ENCODE measurements at places on chromosomes 2 and 18.

GRCh38 chr2:119259296-119259860, 35.7 kb downstream of the STEAP3 start:
- DNase-seq, result no peak

- DNase-seq, result no peak
Measured at GRCh38 chr18:79819064-79819967, 21.6 kb downstream of the KCNG2 start.

GRCh38 chr2:11050565-11050964, 104.7 kb upstream of the SLC66A3 start:
- no peak for DNase-seq

DNA sequence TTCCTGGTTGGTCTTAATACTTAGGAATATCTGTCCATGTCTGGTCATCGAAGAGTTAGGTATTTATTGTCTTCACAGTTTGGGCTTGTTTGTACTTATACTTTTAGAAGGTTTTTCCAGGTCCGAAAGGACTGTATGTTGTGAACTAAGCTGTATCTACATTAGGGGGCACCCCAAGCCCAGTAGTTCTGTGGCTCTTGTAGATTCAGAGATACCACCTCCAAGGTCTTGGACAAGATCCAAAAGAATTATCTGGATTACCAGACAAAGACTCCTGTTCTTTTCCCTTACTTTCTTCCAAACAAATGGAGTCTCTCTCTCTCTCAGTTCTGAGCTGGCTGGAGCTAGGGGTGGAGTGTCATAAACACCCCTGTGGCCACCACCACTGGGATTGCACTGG, 328.7 kb downstream of the ZNF804A start:
- DNase-seq, result no peak

GRCh38 chr2:99569386-99569785, 79.6 kb upstream of the REV1 start:
- DNase-seq, result no peak

- DNase-seq, result no peak
Measured at GRCh38 chr18:48023334-48024008, 93.0 kb upstream of the SMAD2 start.

- no peak for DNase-seq
Measured at GRCh38 chr2:217086718-217087117, 226.9 kb upstream of the TNP1 start.

DNA sequence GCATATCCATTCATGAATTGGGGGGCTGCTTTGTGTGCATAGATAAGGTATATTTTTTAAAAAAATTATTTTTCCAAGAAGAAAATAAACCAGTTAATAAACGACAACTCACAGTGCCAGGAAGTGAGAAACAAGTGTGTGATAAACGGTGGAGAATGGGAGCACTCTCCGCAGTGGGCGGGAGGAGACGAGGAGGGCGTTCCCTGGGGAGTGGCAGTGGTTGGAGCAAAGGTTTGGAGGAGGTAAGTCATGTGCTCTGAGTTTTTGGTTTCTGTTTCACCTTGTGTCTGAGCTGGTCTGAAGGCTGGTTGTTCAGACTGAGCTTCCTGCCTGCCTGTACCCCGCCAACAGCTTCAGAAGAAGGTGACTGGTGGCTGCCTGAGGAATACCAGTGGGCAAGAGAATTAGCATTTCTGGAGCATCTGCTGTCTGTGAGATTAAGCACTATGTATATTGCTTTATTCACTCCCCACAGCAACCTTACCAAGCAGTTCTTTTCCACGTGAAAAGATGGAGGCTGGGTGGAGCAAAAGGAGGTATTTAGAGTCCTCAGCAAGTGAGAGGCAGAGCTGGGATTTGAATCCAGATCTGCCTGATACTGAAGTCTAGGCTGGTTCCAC, 27.0 kb upstream of the CASP8 start:
- peak; percentile 66 for DNase-seq

DNA sequence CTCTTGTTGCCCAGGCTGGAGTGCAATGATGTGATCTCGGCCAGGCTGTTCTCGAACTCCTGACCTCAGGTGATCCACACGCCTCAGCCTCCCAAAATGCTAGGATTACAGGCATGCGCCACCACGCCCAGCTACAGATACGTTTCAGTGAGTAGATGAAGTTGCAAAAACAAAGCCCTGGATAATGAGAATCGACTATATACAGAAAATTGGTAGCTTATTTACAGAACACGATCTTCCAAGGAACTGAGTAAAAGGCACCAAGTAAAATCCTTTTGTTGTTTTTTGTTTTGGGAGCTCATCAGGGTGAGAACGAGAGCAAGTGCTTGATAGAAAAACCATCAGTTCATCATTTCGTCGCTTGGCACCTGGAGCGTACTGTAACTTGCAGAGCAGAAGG, 62.8 kb downstream of the MYCN start:
- no peak for DNase-seq

GRCh38 chr2:75146606-75147332, 52.6 kb downstream of the TACR1 start:
- DNase-seq, result no peak

GRCh38 chr2:192585418-192585817, 390.7 kb upstream of the TMEFF2 start:
- no peak for DNase-seq

DNA sequence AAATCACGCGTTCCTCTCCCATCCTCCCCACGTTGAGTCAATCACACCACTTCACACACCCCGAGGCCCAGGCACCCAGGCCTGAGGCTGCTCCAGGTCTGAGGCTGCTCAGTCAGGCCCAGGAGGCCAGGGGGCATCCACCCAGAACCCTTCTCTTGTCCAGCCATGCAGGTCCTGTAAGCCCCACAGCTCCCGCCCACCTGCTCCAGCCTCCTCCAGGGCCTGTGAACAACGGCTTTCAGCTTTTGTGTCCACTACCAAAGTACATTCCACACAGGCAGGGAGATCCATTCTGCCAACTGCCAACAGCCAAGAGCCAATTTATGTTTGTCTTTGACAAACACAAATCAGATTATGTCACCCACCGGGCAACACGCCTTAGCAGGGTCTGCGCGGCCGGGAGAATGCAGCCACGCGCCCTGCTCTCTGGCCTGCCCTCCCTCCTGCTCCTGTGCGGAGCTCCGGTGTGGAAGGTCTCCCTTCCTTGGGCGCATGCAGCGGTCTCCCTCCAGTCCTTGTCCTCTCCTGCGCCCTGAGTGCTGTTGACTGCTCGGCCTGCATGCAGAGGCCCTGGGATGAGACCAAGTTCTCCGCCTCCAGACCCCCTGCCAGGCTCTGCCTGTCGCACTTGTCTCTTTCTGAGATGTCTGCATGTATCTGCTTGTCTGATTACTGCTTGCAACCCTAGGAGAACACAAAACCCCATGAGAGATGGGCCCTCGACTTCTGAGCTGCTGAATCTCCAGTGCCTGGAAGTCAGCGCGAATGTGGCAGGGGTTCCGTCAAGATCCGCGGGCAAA, 146.6 kb downstream of the ZNF516 start:
- no peak for DNase-seq

DNA sequence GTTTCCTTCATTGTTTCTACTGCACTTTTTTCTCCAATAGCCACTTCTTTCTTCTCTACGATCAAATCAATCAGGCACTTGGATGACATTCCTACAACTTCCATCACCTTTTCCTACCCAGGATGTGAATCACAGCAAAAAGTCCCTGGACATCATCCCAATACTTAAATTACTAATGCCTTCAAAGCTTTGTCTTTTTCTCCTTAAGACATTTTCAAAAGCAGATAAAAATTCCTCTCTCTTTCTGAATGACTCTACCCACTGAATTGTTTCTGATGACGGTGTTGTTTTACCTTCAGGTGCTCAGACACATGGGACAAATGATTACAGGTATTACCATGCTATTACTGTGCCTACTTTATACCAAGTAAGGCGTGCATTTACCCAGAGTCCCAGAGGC, 500.9 kb downstream of the FBXO15 start:
- DNase-seq, result no peak

- DNase-seq, result no peak
Measured at GRCh38 chr2:205957452-205958154, 128.4 kb downstream of the INO80D start.

DNA sequence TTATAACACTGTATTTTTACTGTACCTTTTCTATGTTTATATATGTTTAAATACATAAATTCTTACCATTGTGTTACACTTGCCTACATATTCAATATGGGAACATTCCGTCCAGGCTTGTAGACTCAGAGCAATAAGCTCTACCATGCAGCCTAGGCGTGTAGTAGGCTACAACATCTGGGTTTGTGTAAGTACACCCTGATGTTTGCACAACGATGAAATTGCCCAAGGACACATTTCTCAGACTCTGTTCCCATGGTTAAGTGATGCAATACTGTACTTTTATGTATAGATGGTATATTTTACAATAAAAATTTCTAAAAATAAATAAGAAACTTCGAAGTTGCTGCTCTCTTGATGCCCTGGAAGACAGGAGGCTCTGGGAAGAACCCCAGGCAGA, 38.4 kb downstream of the YPEL5 start:
- no peak for DNase-seq

DNA sequence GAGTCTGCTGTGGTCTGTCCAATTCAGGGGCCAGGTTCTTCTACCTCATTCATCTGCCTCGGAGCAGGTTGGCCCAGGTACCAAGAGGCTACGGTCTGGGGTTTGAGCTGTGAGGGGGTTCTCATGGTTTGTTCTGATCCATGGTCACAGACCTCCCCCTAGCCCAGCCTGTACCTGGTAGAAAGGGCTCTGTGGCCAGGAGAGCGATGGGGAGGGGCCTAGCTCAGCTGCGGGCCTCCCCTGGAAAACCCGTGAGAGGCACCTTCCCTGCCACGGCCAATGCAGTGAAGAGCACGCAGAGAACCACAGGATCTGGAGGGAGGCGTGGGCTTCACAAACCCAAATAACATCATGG, 19.6 kb upstream of the ALLC start:
- DNase-seq, result no peak

- no peak for DNase-seq
Measured at GRCh38 chr2:180319586-180320405, 312.7 kb upstream of the CWC22 start.

DNA sequence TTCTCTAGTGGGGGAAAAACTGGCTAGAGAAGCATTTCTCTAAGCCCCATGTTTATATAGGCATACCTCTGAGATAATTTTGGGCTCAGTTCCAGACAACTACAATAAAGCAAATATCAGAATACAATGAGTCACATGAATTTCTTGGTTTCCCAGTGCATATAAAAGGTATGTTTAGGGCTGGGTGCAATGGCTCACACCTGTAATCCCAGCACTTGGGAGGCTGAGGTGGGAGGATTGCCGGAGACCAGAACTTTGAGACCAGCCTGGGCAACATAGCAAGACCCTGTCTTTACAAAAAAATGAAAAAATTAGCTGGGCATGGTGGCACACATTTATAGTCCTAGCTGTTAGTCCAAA, 22.2 kb downstream of the TSN start:
- no peak for DNase-seq

DNA sequence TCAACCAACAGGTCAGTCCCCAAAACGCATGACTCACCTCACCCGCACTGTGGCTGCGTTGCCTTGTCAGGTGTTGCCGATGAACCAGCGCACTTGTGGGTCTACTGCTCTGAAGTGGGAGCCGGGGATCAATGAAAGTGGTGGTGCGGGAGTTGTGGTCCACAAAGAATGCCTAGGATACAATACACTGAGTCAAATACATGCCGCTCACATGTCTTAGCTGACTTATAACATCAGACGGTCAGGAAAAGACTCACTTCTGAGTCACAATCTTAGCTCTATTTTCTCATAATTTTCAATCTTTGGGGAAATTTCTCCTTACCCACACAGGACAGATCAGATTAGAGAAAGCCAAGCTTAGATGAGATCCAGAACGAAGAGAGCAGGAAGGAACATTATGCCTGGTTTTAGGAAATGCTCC, 107.1 kb upstream of the STK17B start:
- DNase-seq, result no peak

GRCh38 chr2:129101186-129101585, 782.5 kb upstream of the HS6ST1 start:
- no peak for DNase-seq

Data from stimulated activated CD8-positive, alpha-beta memory T cell treated with anti-CD3 and anti-CD28 coated beads, Interleukin-7, amount 100 ng/mL, for 1 hour (primary cell).